HS-27A (cell line): ENCODE measurements at places on chromosomes 2 and 18.
A peak's percentile ranks its signal among the peaks of the same experiment; 100 is the strongest.

GRCh38 chr2:54619660-54620231 lies 103.7 kb upstream of the EML6 start:
- DNase-seq, result no peak

DNA sequence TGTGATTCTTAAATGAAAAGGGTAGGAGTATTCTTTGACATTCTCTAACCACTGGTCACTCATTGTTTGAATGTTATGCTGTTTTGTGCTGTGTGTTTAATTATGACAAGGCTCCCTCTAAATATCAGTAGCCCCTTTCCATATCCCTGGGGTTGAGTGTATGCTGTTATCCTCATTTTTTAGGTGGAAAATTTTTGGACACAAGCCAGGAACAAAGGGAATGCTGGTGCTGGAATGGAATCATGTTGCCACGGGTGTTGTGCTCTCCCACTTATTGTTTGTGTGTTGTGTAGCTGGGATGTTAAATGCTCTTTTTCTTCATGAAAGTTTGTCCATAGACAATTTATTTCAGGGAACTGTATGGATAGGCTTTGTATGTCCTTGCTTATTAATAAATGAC lies 43.3 kb downstream of the ZNF532 start:
- DNase-seq, result no peak

GRCh38 chr2:119389615-119390306 lies 23.0 kb downstream of the DBI start:
- no peak for DNase-seq

- DNase-seq, result peak; percentile 46
These were observed 144.3 kb upstream of the SERTAD2 start for GRCh38 chr2:64797881-64798575.

- no peak for DNase-seq
These were observed 119.5 kb downstream of the LIPG start for GRCh38 chr18:49681387-49681786.

DNA sequence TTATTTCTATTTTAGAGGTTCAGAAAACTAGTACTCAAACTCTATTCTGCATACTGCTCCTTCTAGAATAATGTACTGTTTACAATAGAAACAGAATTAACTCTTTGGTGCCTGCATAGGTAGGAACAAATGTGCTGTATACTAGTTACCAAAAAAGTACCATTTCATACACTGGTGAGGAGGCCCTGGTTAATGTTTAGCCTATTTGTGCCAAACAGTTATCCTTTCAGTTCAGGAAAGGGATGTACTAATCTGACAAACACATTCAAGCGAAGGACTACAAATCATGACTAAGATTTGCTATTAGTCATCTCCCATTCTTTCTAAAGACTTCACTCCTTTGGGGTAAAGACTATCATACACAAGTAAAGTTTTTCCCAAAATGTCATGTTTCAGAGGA lies 47.4 kb downstream of the EXOC6B start:
- DNase-seq, result no peak

- DNase-seq, result no peak
These were observed 163.6 kb downstream of the TRABD2A start for GRCh38 chr2:84717302-84717701.

DNA sequence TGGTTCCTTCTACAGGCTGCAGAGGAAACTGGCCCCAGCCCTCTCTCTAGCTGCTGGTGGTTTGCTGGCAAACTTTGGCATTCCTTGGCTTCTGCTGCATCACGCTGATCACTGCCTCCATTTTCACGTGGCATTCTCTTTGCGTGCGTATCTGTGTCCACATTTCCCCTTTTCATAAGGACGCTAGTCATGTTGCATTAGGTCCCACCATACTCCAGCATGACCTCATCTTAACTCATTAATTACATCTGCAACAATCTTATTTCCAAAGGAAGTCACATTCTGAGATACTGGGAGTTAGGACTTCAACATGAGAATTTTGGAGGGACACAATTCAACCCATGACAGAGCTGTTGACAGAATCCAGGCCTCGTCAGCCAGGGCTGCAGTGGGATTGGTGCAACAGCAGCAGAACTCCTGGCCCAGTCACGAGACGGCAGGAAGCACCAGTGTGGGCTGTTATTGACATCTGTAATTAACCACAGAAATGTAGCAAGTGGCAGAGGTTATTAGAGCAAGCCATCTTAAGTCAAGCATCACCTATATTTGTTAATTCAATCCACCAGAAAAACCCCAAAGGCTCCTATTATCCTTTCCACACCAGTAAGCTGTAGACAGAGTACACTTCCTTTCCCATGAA lies 132.4 kb downstream of the TMEM163 start:
- no peak for DNase-seq

GRCh38 chr2:85838641-85839040 lies 50.1 kb downstream of the ST3GAL5 start:
- no peak for DNase-seq

GRCh38 chr2:231204581-231204980 lies 6.2 kb downstream of the ARMC9 start:
- no peak for DNase-seq

DNA sequence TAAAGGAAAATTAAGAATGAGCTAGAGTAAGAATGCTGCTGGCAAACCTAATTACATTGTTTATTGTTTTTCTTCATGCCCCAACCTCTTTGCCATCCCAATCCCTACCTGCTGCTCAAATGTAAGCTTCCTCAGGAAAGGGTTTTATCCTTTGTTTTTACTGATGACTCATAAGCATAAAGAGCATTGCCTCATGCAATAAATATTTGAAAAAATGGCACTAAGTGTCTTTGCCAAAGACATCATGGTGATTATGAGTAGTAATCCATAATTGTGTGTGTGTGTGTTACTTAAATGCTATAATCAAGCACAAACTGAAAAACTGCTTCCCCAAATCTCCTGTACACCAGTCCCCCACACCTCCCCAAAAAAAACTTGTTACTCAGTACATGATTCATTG lies 53.4 kb downstream of the DNER start:
- no peak for DNase-seq

- DNase-seq, result no peak
These were observed 119.6 kb upstream of the PTPRM start for GRCh38 chr18:7447318-7448028.

DNA sequence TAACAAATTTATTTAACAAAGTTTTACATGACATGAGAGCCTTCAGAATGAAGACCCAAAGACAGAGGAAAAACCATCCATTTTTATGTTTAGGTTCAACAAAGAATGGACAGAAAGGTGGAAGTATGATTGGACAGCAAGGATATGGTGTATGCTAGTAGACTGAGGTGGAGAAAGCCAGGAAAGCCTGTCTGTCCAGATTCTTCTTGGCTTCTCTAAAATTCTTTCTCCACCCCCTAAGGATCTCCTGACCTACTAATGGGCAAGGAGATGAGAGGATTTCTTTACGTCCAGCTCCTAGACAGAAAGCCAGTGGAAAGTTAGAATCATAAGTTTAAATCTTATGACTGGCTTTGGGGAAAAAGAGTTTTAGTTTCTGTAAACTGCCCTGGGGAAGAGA lies 3.0 kb downstream of the ATIC start:
- no peak for DNase-seq

DNA sequence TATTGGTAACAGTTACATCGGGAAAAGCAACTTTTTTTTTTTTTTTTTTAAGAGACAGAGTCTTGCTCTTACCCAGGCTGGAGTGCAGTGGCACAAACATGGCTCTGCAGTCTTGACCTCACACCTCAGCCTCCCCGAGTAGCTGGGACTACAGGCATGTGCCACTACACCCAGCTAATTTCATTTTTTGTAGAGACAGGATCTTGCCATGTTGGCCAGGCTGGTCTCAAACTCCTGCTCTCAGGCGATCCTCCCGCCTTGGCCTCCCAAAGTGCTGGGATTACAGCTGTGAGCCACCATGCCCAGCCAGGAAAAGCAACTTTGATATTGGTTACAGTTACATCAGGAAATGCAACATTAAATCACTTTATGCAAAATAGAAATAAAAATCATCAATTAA lies 4.6 kb downstream of the ITGB1BP1 start:
- no peak for DNase-seq

DNA sequence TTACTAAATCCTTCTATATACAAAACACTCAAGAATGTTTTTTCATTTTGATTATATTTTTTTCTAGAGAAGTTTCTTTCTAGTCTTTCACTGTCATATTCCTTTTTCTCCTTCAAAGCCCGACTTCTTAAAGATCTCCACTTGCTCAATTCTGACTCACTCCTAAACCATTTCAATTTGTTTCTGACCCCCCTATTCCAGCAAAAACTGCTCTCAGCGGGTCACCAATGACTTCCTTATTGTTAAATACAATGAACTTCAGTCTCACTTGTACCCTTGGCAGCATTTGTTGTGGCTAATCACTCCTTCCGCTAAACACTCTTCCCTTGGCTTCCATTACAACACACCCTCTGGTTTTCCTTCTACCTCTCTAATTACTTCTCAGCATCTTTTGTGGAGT lies 111.1 kb upstream of the RBBP8 start:
- DNase-seq, result peak; percentile 42

GRCh38 chr18:44725300-44726058 lies 44.8 kb downstream of the SETBP1 start:
- DNase-seq, result no peak

DNA sequence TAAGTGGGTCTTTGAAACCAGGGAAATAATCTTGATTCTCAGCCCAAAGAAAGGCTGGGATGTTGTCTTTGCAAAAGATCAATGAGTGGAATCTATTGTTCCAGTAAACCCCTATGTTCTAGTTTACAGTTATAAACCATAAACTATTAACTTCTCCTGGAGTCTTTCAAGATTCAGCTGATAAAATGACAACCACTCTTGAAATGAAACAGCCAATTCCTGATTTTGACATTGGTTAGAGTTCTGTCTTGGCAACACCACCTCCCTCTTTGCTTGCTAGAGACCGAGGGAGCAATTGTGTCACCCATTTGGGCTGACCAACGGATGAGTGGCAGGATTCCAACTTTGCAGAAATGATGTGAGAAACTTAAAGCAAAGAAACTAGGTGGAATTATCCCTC lies 746.9 kb downstream of the SLC4A3 start:
- no peak for DNase-seq

DNA sequence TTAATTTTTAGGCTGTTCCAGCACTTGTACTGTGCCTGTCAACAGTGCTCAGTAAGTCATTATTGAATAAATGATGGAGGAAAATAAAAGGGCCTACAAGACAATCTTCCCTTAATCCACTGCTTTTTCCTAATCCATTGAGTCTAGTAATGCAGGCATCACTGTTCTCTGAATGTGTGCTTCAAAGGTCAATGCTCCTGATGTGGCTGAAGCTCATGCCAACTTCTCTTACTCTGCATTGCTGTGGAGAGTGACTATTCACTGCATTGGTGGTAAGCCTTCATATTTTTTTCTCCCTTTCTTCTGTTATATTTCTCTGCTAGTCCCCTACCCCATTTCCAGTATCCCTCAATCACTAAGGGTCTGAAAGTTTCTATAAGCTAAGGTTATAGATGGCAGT lies 31.9 kb upstream of the MYO1B start:
- no peak for DNase-seq

- no peak for DNase-seq
These were observed 115.9 kb downstream of the INHBB start for GRCh38 chr2:120461546-120462537.

DNA sequence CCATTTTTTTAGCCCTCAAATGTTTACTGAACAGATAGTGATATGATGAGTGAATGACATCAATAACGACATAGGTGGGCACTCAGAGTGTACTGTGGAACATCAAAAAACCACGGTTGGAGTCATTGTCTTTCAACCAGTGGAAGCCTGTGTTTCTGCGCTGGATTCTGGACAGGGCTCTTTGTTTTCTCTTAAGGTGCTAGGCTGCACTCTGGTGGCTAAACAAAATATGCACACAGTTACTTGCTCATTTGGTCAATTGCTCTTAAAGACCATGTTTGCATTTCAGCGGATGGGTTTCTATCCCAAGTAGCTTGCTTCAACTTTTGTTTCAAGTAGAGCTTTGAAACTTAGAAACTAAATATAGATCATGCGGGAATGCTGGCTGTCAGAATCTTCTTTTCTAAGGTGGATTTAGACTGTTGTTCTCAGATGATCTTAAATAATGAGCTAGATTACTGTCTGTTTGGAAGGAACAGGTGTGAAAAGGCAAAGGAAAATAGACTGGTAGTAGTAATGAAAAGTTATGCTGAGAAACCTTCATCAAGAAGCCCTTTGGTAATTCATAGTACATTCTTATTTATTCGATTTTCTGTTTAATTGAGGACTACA lies 48.5 kb upstream of the LYPD6B start:
- peak; percentile 27 for DNase-seq

GRCh38 chr2:32691678-32692077 lies 63.8 kb downstream of the TTC27 start:
- DNase-seq, result no peak

GRCh38 chr2:102033031-102033749 lies 41.4 kb downstream of the IL1R2 start:
- DNase-seq, result no peak

DNA sequence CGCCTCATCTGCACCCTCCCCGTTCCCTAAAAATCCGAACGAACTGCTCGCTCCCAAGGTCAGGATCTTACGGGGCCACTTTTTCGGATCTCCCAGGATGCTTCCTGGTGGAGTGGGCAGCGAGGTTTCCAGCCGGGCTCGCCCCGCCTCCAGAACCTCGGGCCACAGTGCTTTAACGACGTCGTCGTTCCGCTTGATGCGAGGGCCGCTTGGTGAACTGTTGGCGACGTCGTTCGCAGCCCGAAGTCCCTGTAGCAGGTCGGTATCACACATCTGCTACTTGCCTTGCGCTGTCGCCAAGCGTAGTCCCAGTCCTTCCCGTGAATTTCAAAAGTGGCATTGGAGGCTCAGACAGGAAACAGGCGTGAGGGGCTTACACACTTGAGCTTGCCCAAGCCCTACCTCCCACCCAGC lies 15.3 kb downstream of the EVX2 start:
- no peak for DNase-seq

- DNase-seq, result peak; percentile 31
These were observed 15.2 kb upstream of the DNPEP start for GRCh38 chr2:219402665-219403515.

DNA sequence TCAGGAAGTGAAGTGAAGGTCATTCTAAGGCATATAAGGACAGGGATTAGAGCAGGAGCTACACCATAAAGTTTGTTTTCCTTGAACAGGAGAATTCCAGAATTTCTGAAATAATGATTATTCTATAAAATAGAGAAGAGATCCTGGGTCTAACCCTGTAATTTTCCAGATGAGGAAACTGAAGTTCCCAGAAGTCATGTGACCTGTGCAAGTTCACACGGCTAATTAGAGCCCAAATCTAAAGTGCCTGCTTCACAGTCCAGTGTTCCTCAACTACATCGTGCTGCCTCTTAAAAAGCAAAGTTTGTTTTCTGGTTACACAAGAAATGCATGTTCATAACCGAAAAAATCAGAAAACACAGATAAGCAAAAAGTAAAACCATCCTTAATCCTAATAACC lies 34.9 kb downstream of the PLB1 start:
- no peak for DNase-seq

GRCh38 chr18:22238036-22238435 lies 68.6 kb downstream of the GATA6 start:
- DNase-seq, result no peak

GRCh38 chr18:28078849-28079248 lies 98.1 kb downstream of the CDH2 start:
- no peak for DNase-seq
